ENCODE measurements at places on chromosomes 2 and 18.

DNA sequence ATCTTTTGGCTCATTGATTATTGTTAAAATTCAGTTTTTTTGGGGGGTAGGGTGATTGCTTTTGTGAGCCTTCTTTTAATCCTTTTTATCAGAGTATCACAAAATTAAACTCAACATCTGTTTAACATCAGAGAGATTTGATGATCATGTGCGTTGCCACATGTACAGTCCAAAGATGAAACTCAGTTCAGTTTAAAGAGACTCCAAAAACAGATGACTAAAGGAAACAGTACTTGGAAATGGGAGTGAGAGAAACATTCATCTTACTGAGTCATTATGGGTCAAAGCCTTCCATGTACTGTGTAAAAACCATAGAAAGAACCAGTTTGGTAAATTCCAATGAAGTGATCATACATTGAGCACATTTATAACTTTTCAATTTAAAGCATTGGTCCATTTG, 53.0 kb downstream of the LYPD6 start:
- DNase-seq, result no peak

DNA sequence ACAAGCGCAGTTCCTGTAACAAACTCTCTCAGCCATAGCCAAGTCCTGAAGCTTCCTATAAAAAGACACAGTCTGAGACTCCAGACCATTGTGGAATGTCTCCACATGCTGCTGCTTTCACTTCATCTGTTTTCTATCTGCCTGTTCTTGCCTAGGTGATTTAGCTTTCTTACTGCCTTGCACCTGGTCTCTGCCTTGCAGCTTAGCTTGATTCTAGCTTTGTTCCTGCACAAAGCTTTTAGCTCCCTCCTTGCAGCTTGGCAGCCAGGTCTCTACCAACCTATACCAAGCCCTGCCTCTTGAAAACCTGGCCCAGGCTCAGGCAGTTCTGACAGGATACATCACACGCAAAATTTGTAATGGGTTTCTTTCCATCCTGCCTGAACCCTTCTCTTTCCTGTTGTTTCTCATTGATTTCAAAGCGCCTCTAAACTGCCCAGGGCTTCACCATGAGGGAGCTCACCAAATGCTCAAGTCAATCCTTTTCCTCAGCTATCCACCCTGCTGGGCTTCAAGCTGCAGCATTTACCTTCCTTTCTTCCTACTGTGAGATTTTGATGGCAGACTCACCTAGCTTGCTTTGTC, 941.3 kb upstream of the NXPH2 start:
- DNase-seq, result peak; percentile 30

- peak; percentile 28 for DNase-seq
Measured at GRCh38 chr18:36284671-36285295, 12.7 kb upstream of the FHOD3 start.

DNA sequence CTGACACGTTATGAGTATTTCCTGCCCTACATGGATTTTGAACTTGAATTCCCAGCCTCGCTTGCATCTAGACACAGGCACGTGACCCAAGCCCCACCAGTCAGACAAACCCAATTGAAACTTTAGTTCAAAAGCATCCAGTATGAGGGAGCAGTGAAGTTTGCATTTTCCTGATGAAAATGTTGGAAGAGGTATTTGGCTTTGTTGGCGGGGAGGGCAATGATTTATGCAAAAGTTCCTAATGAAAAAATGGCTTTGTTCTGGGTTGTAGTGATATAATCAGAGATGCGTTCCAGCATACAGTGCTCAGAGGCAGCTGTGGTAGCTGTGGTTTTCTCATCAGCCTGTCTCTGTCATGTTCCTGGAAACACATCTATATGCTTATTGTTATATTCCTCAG, 36.8 kb upstream of the CPS1 start:
- DNase-seq, result no peak

DNA sequence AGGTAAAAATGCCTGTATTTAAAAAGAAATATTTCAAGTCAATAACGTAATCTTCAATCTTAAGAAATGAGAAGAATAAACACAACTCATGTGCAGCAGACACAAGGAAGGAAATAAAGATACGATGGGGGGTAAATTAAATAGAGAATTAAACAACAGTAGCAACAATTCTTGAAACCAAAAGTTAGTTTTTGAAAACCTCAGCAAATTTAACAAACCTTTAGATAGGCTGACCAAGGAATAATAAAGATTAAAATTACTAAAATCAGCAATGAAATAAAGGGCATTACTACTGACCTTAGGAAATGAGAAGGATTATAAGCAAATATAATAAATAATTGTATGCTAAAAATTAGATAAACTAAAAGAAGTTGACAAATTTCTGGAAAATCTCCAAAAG, 178.9 kb downstream of the RTP5 start:
- DNase-seq, result no peak

DNA sequence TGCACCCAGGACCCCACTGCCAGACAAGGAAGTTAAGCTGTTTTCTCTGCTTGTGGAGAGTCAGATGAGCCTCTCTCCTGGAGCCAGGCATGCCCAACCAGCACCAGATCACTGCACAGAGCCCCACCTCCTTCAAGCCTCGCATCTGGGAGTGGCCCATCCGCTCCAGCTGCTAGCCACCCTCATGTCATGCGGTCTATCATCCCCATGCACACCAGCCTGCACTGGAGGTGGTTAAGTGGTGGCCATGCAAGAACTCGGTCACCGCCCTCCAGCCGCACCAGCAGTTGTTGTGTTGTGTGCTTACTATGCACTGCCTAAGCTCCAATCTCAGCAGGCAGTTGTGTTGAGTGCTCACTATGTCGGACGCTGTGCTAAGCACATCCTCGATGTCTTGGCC, 177.9 kb upstream of the SLC14A2 start:
- no peak for DNase-seq

GRCh38 chr2:74357627-74358026, 14.4 kb upstream of the SLC4A5 start:
- no peak for DNase-seq

GRCh38 chr2:10844097-10844496, 31.5 kb upstream of the PDIA6 start:
- DNase-seq, result peak; percentile 65

GRCh38 chr18:69580107-69580506, 179.4 kb downstream of the DOK6 start:
- DNase-seq, result no peak

All from WTC11 (cell line).